KG1 (cell line): ENCODE measurements at places on chromosomes 4 and X.
A peak's percentile ranks its signal among the peaks of the same experiment; 100 is the strongest.

GRCh38 chr4:137647375-137647774 is 115.1 kb upstream of the PCDH18 start:
- DNase-seq = no peak

DNA sequence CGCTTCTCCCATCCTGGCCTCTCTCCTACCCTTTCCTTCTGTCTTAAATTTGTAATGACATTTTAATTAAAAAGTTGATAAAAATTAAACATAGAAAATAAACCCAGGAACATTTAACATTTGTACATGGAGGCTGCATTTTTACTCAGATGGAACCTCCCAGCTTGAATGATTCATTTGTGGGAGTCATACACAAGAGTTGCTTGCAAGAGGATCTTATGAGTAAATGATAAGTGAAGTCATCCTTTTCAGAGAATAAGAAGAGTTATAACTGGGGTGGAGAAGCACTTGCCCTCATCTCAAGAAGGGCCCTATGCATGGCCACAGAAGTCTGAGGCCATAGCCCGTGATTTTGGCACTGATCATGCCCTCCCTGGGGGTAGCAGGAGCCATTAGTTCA is 482.9 kb upstream of the BOD1L1 start:
- no peak for DNase-seq

DNA sequence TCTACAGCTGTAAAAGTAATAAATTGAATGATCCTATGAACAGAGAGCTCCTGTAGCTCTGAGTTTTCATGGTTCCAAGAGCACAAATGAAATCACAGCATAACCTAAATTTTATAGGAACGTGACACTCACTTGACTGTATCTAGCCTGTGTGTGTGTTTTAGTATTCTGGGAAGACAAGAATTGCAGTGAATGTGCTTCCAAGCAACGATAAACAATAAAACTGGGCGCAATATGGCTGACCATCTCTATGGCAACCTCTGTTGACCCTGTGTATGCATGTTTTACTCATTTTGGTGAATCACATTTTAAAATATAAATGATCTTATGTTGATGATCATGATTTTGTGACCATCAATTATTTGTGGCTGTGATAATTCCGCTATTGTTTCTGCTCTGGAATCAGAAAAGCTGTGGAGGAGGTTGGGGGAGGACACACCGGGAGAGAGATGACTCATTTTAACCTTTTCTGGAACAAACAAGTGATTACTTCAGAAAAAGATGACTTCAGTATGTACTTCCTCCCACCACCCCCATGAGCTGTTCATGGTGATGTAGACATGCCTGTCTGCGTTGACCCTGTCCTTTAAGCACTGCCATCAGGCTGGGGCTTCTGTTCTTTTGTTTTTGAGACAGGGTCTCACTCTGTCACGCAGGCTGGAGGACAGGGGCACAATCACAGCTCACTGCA is 31.8 kb downstream of the USP11 start:
- no peak for DNase-seq

- no peak for DNase-seq
Observed at GRCh38 chrX:63934791-63935190, 149.8 kb upstream of the ARHGEF9 start.

DNA sequence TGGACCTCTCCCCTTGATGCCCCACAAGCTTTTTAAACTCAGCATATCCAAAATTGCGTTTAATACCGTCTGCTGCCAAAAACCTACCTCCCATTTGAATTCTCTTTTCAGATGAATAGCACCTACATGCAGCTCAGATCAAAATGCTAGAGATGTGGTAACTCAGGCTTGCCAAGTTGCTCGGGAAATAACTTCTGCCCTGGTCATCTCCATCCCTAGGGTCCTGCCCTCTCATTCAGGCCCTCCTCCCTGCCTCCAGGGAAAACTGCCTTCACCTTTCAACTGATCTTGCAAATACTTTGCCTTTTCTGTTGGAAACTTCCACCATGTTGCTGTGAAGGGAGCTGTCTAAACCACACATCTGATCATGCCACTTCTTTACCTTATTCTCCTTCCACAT is 114.1 kb downstream of the SPRY1 start:
- DNase-seq = no peak

GRCh38 chrX:30627818-30628652 is 25.2 kb upstream of the GK start:
- DNase-seq = no peak

- peak; percentile 87 for DNase-seq
Observed at GRCh38 chrX:1537031-1537715, at the start of gene P2RY8. Gene P2RY8, minus strand, starts transcription at chrX:1537185. Its CDS starts 70,627 bp downstream, at chrX:1466558.

DNA sequence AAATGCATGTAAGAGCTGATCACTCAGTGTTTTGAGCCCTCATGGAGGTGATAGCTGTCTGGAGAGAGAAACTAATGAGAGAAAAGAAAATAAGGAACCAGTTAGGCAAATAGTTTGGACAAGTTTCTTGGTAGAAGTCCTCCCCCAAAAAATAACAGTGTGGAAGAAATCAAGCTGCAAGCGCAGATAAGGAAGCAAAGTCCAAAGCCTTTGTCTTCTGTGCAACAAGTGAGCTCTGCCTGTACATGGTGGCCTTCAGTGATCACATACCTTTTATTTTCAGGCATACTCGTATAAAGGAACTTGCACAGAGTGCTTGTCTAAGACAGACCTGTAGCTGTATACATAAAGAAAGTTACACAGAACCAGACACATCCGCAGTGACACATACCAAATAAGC is 2.5 kb upstream of the UGT2A3 start:
- no peak for DNase-seq

- DNase-seq = no peak
Observed at GRCh38 chrX:26254436-26254835, 38.5 kb downstream of the MAGEB5 start.

GRCh38 chrX:95860127-95860526 is 824.5 kb upstream of the DIAPH2 start:
- DNase-seq = no peak
